HT-29 (cell line): ENCODE measurements at places on chromosomes 7 and 10.

GRCh38 chr10:95391581-95392216 is 100.9 kb upstream of the PDLIM1 start:
- peak; percentile 29 for DNase-seq

GRCh38 chr10:117928281-117928680 is 118.5 kb downstream of the RAB11FIP2 start:
- DNase-seq = no peak

DNA sequence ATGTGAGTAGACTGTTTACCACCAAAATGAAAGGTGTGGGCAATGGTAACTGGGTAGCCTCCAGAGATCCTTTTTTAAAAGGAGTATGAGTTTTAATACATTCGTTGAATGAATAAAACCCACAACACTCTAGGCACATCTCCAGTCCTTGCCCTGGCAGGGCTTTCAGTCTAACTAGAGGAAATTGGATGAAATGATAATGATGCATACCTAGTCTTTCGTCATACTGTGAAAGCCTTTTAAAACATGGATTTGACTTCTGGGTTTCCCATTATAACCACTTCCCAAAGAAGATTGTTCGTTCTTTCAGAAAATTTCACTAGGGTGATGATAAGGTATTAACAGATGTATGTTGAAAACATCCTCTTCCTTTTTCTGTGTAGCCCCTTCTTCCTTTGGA is 110.8 kb downstream of the REEP3 start:
- DNase-seq = no peak

GRCh38 chr7:100200693-100201092 is 19.1 kb upstream of the PVRIG start:
- DNase-seq = peak; percentile 28

- peak; percentile 24 for DNase-seq
Observed at GRCh38 chr7:55071411-55072175, 52.8 kb downstream of the EGFR start.

DNA sequence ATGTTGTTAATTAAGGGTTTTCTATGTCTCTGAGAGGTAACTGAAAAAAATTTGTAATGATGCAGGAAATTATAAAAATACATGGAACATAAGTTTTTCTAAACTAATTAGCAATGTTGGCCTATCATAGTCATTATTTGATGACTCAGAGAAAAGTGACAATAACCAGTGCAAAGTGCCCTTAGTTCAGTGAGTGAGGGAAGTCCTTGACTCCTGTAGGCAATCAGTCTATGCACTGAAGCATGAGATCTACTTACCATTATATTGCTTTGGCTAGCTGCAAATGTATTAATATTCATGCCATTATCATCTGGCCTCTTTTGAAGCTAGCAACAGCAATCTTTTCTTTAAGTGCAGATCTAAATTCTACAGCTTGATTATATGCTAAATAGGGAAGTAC is 40.6 kb downstream of the CCDC172 start:
- DNase-seq = no peak

GRCh38 chr10:108913300-108913699 is 1010.0 kb downstream of the XPNPEP1 start:
- no peak for DNase-seq

- DNase-seq = no peak
Observed at GRCh38 chr10:102546606-102547320, 43.0 kb downstream of the SUFU start.

- DNase-seq = no peak
Observed at GRCh38 chr10:71023704-71024283, 135.4 kb upstream of the PCBD1 start.

- no peak for DNase-seq
Observed at GRCh38 chr7:65800890-65801341, 72.0 kb upstream of the VKORC1L1 start.

- DNase-seq = no peak
Observed at GRCh38 chr10:110399965-110400933, 95.5 kb upstream of the SMNDC1 start.

DNA sequence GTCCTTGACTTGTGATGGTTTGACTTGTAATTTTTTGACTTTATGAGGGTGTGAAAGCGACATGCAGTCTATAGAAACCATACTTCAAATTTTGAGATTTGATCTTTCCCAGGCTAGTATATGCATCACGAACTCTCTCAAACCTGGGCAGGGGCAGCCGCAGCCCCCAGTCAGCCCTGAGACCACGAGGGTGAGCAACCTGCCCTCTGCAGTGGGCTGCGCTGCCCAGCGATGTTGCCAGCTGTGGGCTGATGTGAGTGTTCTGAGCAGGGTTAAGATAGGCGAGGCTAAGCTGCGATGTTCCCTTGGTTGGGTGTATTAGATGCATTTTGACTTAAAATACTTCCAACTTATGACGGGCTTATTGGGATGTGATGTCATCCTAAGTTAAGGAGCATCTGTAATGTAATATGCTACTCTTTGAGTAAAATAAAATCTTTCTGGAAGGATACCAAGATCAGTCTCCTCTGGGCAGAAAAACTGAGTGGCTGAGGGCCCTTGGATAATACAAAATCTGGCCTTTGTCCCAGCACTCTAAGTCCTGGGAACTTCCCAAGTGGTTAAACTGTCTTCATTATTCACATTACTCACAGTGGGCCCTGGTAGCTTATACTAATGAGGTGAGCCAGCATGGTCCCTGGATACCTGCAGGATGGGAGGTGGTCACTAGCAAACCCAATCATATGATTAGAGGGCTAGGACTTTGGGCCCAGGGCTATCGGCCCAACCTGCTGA is 28.4 kb upstream of the CNPY1 start:
- DNase-seq = no peak

- no peak for DNase-seq
Observed at GRCh38 chr10:111954386-111954785, 229.2 kb downstream of the GPAM start.

GRCh38 chr7:121113288-121113687 is 124.8 kb downstream of the CPED1 start:
- DNase-seq = no peak

DNA sequence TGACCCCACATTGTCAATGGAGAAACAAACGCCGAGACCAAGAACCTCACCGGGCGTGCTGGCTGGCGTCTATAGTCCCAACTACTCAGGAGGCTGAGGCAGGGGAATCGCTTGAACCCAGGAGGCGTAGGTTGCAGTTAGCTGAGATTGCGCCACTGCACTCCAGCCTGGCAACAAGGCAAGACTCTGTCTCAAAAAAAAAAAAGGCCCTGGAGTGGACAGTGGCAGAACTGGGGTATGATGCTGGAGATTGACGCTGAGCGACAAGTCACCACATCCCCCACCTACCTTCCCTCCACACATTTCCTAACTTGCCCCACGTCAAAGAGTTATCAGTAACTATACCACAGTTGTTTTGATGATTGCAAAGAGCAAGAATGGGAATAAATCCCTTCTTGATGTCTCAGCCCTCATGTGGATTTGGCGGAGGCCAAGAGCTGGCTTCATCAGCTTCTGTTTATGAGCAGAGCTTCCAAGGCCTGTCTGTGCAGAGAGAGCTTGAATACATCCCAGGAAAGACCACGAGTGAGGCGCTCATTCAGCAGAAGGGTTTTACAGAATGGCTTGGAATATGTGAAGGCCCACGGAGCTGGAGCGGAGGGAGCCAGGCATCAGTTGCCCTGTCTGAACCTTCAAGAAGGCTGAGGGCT is 28.0 kb upstream of the TNS3 start:
- no peak for DNase-seq

DNA sequence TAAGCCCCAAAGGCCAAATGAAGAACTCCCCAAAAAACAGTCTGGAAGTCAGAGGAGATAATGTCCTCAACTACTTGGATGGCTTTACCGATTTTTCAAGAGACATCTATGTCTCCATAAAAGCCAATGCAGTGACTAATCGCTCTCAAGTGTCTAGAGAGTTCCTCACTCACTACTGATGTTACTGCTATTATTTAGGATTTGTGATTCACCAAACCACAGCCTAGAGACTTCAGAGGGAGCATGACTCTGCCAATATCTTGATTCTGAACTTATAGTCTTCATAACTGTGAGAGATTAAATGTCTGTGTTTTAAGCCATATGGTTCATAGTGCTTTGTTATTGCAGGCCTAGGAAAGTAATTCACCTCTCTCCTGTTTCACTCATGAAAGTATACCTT is 160.2 kb downstream of the IPMK start:
- DNase-seq = no peak

- no peak for DNase-seq
Observed at GRCh38 chr7:23287612-23288011, 11.5 kb upstream of the MALSU1 start.

GRCh38 chr7:22640269-22640668 is 86.7 kb upstream of the IL6 start:
- DNase-seq = no peak

DNA sequence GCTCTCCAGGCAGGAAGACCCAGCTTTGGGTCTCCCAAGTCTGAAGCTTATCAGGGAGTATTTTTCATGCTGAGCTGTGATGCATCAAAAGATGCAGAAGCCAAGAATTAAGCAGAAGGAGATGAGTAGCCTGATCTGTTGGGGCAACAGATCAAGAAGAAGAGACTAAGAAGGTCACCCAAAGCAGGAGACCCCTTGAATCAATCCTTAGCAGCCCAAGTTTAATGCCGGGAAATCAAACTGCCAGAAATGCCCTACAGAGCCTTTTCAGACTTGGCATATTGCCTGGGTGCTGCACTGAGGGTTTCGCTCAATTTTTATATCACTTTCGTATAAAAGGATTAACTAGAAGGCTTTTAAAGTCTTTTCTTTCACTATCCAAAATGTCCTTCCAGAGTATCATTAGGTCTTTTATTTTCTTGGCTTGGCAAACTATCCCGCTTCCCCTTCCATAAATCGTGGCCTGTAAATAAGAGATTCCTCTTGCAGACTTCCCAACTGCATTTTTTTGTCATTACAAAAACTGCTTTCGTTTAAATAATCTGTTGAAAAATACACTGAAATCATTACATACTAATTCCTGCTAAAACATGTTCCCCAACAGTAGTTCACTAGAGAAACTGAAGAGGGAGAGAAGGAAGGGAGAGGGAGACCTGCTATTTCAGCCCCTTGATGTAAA is 49.0 kb upstream of the STK17A start:
- DNase-seq = no peak

DNA sequence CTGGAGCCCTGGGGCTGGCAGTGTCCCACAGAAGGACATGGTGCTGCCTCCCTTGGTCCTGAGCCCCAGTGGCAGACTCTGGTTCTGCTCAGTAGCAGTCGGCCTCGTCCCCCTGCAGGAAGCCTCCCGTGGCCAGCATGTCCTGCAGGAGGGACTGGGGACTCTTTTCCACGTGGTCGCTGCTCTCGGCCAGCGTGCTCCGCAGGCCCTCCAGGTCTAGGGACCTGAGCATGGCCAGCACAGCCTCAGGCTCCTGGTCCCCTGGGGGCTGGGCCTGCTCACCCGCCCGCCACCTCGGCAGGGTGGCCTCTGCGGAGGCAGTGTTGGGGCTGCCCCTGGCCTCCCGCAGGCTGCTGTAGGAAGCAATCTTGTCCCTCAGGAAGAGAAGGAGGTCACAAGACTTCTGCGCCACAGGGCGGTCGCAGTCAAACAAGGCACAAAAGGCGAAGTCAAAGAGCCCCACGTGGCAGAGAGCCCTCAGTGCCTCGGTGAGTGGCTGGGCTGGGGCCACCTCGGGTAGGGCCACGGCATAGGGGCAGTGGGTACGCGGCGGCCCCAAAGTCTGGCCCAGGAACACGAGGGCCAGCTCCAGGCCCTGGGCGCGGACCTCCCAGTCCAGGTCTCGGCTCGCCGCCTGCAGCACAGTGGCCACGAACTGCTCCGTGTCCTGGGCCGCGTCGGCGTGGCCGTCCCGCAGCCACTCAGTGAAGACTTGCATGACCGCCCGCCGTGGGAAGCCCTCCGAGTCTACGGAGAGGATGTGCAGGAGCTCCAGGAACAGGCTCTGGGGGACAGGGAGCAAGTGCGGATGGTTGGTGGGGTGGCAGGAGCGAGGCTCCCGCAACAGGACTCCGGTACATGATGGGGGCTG is 17.1 kb downstream of the BRAT1 start:
- no peak for DNase-seq

GRCh38 chr7:14507617-14508016 is 394.9 kb downstream of the DGKB start:
- peak; percentile 12 for DNase-seq

GRCh38 chr7:125316466-125316865 is 386.8 kb upstream of the POT1 start:
- DNase-seq = peak; percentile 64

DNA sequence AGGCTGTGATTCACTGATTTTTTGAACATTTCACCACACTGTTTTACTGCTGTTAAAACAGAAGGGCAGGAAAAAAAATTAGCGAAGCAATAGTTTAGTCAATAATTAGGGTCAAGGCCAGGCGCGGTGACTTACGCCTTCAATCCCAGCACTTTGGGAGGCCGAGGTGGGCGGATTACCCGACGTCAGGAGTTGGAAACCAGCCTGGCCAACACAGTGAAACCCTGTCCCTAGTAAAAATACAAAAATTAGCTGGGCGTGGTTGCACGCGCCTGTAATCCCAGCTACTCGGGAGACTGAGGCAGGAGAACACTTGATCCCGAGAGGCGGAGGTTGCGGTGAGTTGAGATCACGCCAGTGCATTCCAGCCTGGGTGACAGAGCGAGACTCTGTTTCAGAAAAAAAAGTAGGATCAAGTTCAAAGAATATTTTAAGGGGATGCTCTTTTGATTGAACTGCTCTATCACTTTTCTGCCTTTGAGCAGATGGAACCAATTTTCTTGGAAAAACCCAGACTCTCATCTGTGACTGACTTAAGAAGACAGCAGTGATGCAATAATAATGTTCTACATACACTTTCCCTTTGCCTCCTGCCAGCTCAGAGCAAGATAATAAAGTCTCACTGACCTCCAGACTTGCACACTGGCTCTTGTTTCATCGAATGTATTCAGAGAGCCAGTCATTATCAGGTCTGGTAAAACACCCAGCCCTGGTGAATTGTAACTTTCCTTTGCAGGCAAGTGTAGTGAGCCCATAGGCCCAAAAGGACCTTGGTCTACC is 1.6 kb upstream of the PPA1 start:
- no peak for DNase-seq
